ENCODE measurements at places on chromosomes 16 and 17. TPM values are rescaled to one million over a fixed set of nuclear protein-coding genes. Genes with fewer than 3 reads are reported as not detected.

Gene ADAD2
- total RNA-seq, result not detected

Gene WFIKKN1
- 0.84 TPM for total RNA-seq

Gene OR1F1
- total RNA-seq, result not detected

GRCh38 chr16:79991969-79992368, 391.4 kb upstream of the MAF start:
- no peaks in the 10 kb centered on the region for H3K27me3 ChIP-seq
- no peak overlapping the region for H3K27ac ChIP-seq

- peaks cover 30% of the 10 kb centered on the region for H3K27me3 ChIP-seq
- peak overlapping the region; percentile 59 for H3K4me3 ChIP-seq
- H3K27ac ChIP-seq, result peak overlapping the region; percentile 59
- H3K36me3 ChIP-seq, result no peaks in the 10 kb centered on the region
- no peak for DNase-seq
Observed at GRCh38 chr17:81489998-81490992, 22.3 kb downstream of the ACTG1 start.

- H3K4me1 ChIP-seq, result peaks cover 11% of the 10 kb centered on the region
- H3K27ac ChIP-seq, result peak overlapping the region; percentile 98
- H3K36me3 ChIP-seq, result peaks cover 9% of the 10 kb centered on the region
- peak overlapping the region; percentile 93 for H3K4me3 ChIP-seq
- no peaks in the 10 kb centered on the region for H3K27me3 ChIP-seq
Observed at GRCh38 chr17:30905742-30906100, 317 bp downstream of the TEFM start.

DNA sequence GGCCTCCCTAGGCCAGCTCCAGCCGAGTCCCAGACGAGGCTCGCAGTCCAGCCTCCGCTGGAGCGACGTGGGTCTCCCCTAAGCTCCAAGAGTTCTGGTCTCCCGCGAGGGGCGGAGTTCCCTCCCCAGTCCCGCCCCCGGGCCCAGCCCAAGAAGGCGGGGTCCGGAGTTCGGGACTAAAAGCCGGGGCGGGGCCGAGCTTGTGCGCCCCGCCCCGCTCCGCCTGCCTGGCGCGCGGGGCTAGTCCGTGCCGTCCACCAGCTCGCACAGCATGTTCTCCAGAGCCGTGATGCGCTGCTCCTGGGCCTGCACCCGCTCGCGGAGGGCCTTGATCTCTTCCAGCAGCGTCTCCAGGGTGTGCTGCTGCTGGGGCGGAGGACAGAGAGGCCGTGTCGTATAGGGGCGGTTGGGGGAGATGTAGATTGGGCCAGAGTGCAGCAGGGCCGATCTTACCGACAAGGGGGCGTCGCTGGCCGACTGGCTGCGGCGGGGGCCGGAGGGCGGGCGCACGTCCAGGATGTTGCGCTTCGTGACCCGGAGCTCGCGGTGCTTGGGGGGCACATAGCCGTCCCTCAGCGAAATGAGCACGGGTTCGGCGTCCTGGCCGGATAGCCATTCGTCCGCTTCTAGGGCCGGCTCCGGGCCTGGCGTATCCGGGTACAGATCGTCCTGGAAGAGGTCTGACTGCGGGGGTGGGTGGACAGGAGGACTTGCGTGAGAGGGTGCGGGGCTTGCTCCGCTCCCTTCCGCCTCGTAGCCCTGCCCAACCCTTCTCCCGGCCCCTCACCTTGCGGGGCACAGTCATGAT, 7.0 kb downstream of the CORO6 start:
- H3K36me3 ChIP-seq, result no peaks in the 10 kb centered on the region
- DNase-seq, result peak; percentile 78
- H3K27ac ChIP-seq, result peak overlapping the region; percentile 83
- peaks cover 63% of the 10 kb centered on the region for H3K27me3 ChIP-seq

- H3K4me1 ChIP-seq, result peaks cover 25% of the 10 kb centered on the region
- no peak overlapping the region for H3K27ac ChIP-seq
- peaks cover 7% of the 10 kb centered on the region for H3K36me3 ChIP-seq
- no peak overlapping the region for H3K4me3 ChIP-seq
Observed at GRCh38 chr17:51013322-51013721, 107.3 kb downstream of the SPAG9 start.

GRCh38 chr17:32634167-32634566, 147.4 kb downstream of the CDK5R1 start:
- peaks cover 11% of the 10 kb centered on the region for H3K36me3 ChIP-seq
- no peak overlapping the region for H3K4me3 ChIP-seq
- H3K27me3 ChIP-seq, result no peaks in the 10 kb centered on the region
- H3K27ac ChIP-seq, result no peak overlapping the region
- DNase-seq, result no peak

DNA sequence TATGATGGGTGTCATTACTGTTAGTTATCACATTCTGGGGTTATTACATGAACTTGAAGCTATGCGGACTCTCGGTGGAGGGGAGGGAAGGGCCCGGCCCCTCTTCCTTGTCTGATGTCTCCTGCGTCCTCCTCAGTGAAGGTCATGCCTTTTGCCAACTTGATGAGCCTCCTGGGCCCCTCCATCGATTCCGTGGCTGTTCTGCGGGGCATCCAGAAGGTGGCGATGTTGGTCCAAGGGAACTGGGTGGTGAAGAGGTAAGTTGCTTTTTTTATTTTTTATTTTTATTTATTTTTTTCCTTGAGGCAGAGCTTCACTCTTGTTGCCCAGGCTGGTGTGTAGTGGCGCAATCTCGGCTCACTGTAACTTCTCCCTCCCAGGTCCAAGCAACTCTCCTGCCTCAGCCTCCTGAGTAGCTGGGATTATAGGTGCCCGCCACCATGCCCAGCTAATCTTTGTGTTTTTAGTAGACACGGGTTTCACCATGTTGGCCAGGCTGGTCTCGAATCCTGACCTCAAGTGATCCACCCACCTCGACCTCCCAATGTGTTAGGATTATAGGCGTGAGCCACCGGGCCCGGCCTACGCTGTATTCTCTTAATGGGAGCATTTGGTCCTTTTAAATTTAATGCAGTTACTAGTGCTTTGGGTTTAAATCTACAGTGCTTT, 21.6 kb downstream of the POLR3E start:
- H3K36me3 ChIP-seq, result peaks cover 11% of the 10 kb centered on the region
- no peaks in the 10 kb centered on the region for H3K4me1 ChIP-seq
- no peaks in the 10 kb centered on the region for H3K27me3 ChIP-seq
- H3K27ac ChIP-seq, result no peak overlapping the region
- H3K4me3 ChIP-seq, result no peak overlapping the region

DNA sequence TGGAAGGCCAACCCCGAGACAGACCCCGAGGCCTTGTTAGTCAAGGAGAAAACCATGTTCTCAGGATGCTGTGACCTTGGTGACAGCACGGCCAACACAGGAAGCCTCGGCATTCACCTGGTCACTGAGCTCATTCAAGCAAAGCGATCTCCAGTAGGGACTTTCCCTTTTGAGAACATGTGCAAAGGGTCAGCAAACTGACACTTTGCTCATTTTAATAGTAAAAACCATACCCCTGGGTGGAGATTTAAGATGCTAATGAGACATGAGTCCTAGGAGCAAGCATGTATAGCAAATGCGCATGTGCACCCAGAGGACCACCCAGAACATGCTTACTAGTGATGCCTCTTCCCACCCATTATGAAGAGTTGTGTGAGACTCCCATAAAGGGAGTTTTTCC, 5.7 kb upstream of the SULT1A2 start:
- no peak for DNase-seq
- H3K36me3 ChIP-seq, result no peaks in the 10 kb centered on the region

DNA sequence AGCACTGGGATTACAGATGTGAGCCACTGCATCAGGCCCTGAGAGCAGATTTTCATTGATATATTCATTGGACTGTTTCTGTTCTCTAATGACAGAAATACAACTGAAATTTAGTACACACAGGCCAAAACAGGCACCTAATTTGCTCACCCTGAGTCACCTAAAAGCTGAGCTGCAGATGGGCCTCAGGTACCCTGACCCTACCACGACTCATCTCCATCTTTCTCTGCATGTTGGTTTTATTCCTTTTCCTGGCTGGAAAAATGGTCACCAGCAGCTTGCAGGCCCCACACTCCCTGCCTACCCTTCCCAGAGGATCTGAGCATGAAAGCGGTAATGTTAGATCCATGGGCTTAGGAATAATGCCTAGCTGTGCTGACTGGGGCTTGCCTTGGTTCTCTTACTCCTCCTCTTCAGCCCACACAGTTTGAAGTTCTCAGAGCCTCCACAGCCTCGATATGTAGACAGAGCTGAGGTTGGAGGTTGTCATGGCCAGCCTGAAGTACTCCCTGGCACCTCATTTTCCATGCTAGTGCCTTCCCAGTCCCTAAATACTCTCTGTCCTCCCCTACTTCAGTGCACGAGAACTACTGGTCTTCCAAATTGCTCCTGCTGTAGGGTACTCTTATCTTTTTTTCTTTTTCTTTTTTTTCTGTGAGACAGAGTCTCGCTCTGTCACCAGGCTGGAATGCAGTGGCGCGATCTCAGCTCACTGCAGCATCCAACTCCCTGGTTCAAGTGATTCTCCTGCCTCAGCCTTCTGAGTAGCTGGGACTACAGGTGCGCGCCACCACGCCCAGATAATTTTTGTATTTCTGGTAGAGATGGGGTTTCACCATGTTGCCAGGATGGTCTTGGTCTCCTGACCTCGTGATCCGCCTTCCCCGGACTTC, 51.1 kb downstream of the CENPV start:
- H3K4me1 ChIP-seq, result no peaks in the 10 kb centered on the region
- H3K36me3 ChIP-seq, result peaks cover 14% of the 10 kb centered on the region
- H3K27ac ChIP-seq, result peak overlapping the region; percentile 66
- H3K4me3 ChIP-seq, result no peak overlapping the region
- DNase-seq, result no peak

- DNase-seq, result no peak
- peaks cover 28% of the 10 kb centered on the region for H3K4me1 ChIP-seq
- no peak overlapping the region for H3K4me3 ChIP-seq
- H3K27ac ChIP-seq, result peak overlapping the region; percentile 43
- H3K27me3 ChIP-seq, result no peaks in the 10 kb centered on the region
- H3K36me3 ChIP-seq, result no peaks in the 10 kb centered on the region
Observed at GRCh38 chr17:67639555-67639954, 78.2 kb upstream of the NOL11 start.

DNA sequence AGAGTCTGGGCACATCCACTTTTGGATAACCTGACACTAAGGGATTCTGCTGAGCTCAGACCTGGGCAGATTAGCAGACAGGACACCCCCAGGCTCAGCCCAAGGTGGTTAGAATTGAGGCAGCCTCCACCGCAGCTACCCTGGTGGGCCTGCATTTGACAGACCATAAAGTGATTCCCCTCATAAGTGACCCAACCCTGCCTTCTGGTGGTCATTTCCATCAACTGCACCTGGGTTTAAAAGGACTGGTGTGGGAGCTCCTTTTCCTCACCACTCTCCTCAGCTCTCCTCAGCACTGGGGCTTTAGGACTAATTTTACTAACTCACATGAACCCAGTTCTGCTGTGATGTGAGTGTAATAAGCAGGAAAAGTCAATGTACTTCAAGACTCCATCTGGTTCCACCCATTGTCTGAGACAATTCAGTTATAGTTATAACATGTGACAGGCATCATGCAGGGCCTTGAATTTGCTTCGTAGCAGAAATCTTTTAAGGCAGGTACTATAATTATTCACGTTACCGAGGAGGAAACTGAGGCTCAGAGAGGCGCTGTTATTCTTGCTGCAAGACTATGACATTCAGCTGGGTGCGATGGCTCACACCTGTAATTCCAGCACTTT, 42.5 kb downstream of the MYH3 start:
- peaks cover 14% of the 10 kb centered on the region for H3K4me1 ChIP-seq
- DNase-seq, result peak; percentile 69
- H3K36me3 ChIP-seq, result no peaks in the 10 kb centered on the region
- no peak overlapping the region for H3K4me3 ChIP-seq
- H3K27me3 ChIP-seq, result no peaks in the 10 kb centered on the region

- H3K27me3 ChIP-seq, result no peaks in the 10 kb centered on the region
- H3K4me3 ChIP-seq, result no peak overlapping the region
- no peak for DNase-seq
Observed at GRCh38 chr16:15961060-15961511, 11.7 kb downstream of the ABCC1 start.

GRCh38 chr17:65173284-65173793, 36.2 kb downstream of the RGS9 start:
- no peak overlapping the region for H3K4me3 ChIP-seq
- no peaks in the 10 kb centered on the region for H3K27me3 ChIP-seq
- peaks cover 7% of the 10 kb centered on the region for H3K4me1 ChIP-seq
- H3K27ac ChIP-seq, result no peak overlapping the region
- DNase-seq, result no peak

DNA sequence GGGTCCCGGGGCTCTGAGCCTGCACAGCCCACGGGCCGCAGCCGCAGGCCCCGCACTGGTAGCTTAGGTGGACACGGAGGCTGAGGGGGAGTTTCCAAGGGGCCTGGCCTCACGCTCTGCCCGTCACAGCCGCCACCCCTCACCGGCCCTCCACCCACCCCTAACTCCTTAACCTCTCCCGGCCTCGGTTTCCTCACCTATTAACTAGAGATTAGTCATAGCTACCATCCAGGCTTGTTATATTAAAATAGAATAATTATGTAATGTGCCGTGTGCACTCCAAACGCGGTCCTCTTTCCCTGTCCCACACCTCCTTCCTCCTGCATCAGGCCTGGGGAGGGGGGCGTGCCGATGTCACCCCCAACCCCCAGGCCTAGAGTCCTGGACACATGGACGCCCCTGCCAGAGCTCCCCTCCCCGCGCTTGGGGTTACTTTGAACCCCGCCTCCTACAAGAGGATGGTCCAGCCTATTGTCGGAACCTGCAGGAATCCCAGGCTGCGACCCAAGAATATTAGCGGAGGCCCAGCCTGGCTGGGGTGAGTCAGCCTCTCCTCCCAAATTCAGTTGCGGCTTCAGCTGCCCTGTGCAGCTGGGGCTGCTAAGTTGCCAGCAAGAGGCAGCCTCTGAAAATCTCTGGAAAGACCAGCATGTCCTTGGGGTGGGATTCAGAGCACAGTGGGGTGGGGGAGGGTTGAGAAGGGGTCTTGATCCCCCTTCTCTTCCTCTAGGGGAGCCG, 17.3 kb downstream of the SOCS3 start:
- peaks cover 13% of the 10 kb centered on the region for H3K4me1 ChIP-seq
- no peak for DNase-seq
- peak overlapping the region; percentile 36 for H3K4me3 ChIP-seq
- no peaks in the 10 kb centered on the region for H3K27me3 ChIP-seq
